ENCODE measurements at places on chromosomes 7 and 10.
A peak's percentile ranks its signal among the peaks of the same experiment; 100 is the strongest.

DNA sequence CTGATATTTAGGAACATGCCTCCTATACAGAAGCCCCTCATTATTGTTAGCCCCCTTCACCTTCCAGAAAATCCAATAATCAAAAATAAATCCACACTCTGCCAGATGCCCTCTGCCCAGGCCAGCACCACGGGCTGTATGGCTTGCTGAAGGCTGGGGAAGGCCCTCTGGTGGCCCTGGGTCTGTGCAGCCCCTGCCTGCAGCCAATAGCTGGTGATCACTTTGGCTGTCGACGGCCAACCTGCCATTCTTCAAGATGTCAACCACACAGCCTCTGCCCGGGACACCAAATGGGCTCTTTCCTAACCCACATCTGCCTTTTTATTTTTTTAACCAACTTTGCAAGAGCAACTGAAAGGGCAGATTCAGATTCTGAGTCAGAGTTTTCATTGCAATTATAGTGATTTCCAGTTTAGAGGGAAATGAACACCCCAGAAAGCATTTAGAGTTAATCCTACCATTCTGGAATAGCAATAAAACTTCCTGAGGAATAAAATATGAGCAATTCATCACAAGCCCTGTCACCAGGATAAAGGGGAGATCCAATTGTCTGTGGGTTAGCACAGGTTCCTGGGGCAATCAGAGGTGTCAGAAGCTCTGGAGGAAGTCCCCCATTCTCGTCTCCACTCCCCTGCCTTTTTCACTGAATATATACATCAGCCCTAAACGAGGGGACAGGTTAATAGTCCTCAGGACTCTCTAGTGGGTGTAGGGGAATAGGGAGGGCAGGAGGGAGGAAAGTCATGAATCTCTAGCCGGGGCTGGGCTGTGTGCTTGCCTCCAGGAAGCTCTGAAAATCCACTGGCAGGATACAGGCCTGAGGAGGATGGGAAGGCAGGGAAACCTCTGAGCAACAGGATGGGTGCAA lies 211.3 kb downstream of the GRID1 start:
- DNase-seq, result no peak

GRCh38 chr7:146345251-146345650 lies 228.7 kb downstream of the CNTNAP2 start:
- DNase-seq, result no peak

DNA sequence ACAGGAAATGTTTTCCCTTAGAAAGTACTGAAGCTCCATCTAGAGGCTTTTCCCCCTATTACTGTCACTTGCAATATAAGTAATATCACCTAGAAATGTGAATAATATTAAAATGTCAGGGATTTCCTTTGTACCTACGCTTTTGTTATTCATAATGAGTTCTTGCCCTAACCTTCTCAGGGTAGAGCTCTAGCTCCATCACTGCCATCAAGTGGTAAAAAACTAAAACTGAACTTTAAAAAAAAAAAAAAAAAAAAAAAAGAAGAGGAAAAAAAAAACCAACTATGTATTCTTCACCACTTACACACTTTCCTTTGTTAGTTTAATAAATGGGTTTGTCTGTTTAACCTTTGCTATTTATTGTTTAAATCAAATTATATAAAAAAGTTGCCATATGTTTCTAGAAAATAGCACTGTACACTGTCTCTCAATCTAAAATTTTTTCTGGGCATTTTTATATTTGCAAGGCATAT lies 49.9 kb downstream of the DNAJC1 start:
- no peak for DNase-seq

- DNase-seq, result no peak
Measured at GRCh38 chr7:130950741-130951140, 216.7 kb upstream of the KLF14 start.

DNA sequence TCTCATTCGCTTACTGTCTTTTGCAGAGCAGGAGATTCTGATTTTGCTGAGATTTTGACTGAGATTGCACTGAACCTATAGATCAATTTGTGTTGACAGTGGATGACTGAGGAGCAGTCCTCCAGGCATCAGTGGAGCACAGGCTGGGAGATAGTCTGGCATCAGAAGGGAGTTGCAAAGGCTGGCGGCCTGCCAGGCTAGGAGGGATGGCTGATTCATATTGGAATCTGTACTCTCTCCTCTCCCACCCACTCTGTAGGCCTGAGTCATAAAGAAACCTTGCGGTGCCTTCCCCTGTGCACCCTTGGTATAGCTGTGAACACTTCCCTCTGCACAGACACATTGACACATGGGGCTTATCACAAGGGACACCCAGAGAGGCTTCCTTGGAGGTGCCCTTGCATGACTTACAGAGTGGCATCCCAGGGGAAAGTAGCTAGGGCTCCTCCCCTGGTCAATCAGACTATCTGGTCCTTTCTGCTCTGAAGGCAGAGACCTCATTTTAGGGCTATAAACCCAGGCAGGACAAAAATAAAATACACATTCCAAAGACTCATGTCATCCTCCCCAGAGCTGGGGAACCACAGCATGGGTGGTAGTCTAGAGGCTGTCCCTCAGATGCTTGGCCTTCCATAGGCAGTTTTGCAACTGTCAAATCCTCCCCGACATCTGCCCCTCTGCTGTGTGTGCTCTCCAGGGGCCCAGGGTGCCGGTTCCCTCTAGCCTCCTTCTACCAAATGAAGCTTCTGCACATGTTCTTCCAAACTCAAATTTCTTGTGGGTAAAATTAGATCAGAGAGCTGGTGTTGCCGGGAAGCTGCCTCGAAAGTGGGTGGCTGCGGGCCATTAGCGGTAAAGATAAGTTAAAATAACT lies 37.4 kb upstream of the EEPD1 start:
- peak; percentile 60 for DNase-seq

DNA sequence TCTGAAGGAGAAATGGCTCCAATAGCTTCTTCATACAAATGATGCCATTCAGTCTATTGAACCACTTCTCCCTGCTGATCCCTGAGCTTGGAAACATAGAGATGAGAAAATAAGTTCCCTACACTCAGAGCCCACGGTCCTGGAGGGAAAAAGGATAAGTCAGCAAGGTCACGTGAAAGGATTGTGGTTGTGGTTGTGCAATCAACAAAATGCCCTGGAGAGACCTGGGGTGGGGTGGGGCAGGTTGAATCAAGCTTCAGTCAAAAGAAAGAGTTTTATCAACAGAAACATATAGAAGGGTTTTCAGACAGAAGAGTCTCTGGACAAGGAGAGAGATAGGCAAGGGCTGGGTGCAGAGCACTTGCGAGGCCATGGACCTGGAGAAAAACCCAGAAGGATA lies 30.1 kb downstream of the C10orf90 start:
- DNase-seq, result no peak

GRCh38 chr7:149161241-149161848 lies 14.1 kb downstream of the ZNF398 start:
- no peak for DNase-seq

- no peak for DNase-seq
Measured at GRCh38 chr10:23035569-23035968, 59.8 kb upstream of the MSRB2 start.

GRCh38 chr10:93333278-93333978 lies 148.7 kb downstream of the MYOF start:
- no peak for DNase-seq

DNA sequence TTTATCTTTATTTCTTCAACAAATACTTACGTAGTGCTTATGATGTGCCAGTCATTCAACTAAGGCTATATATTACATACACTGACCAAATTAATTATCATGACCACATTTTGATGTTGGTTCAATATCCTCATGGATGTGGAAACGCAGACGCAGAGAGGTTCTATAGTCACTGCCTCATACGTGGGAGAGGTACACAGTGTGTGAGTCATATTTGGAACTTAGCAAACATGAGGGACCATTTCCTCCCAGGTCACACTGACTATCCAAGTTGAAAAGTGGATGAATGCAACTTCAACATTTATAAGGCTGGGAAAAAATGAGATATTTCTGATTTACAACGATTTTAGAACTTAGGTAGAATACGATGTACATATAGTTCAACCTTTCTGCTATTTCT lies 113.6 kb downstream of the PRLHR start:
- DNase-seq, result no peak

DNA sequence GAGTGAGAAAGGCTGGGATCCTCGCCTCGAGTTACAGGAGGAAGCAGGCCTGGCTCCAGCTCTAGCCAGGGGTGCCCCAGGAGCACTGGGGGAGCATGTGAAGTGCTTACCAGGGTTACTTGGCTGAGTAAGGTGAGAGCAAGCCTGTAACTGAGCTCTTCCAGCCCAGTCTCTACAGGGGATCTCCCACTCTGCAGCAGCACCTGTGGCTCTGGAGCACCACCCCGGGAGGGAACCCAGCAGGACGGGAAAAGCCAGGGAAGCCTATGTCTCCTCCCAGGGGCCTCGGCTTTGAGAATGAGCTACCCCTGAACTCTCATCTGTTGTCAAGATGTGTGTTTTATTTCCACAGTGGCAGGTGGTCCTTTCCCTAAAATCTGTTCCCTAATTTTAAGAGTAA lies 10.6 kb downstream of the LRRC20 start:
- DNase-seq, result no peak

GRCh38 chr10:33139181-33139646 lies 181.2 kb upstream of the ITGB1 start:
- DNase-seq, result peak; percentile 89

- DNase-seq, result no peak
Measured at GRCh38 chr7:73870041-73870492, 9.1 kb downstream of the TMEM270 start.

DNA sequence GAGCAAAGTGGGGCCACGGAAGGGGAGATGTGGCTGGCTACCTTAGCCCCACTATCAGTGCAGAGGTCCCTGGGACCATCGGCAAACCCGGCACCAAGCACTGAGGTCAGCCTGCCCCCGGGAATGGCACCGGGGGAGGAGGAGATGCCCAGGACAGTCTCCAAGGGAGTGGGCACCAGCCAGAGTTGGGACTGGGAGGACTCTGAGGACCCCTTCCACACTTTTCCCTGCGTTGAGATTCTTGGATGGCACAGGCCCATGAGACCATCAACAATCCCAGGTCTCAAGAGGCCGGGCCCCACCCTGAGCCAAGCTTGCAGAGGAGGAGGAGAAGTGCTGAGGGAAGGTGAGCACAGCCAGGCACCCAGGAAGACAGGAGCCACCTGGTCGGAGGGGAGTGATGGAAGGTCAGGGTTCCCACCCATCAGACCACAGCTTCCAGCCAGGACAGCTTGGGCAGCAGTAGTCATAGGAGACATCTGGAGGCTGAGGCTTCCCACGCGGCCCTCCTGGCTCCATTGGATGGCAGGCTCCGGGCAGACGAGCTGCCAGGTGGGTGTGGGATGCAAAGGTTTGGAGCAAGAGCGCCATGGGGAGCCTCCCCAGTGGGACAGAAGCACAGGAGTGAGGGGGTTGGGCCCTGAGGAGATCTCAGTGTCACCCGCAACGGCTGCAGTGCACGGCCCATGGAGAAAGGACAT lies 2.6 kb upstream of the OPN4 start:
- DNase-seq, result no peak

GRCh38 chr10:103465411-103466179 lies 6.9 kb upstream of the CALHM1 start:
- DNase-seq, result no peak

DNA sequence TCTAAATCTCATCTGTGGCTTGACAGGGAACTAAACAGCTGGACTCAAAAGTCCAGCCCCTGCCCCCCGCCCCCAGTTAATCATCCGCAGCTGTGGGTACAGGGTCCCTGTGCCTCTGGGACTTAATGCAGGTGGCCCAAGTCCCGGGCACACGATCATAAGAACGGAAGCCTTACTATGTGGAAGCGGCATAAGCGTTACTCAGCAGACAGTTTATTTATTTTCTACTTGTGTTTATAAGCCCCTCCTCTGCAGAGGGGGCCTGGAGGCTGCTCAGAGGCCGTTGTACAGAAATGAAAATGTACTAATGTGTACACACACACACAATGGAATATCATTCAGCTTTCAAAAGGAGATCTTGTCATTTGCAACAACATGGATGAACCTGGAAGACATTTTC lies 158.0 kb upstream of the TNS3 start:
- no peak for DNase-seq

- DNase-seq, result no peak
Measured at GRCh38 chr10:97427571-97428179, 1.7 kb downstream of the PGAM1 start.

DNA sequence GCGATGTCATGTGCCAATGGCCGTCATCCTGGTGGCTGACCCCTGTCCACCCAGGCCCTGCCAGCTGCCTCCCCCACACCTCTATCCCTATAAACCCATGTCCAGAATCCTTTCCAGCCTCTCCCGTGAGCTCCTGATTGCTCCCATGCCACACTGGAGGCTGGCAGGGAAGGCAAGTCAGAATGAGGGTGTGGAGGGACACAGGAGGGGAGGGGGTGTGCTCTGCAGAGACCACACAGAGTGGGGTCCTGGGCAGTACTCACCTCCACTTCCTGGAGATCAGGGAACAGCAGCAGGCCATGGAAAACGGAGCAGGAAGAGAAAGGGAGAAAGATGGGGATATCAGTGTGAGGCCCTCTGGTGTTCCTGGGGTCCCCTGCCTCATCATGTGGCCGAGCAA lies 15.7 kb downstream of the SPOCK2 start:
- DNase-seq, result no peak

GRCh38 chr10:60911216-60911615 lies 32.8 kb downstream of the RHOBTB1 start:
- DNase-seq, result no peak

DNA sequence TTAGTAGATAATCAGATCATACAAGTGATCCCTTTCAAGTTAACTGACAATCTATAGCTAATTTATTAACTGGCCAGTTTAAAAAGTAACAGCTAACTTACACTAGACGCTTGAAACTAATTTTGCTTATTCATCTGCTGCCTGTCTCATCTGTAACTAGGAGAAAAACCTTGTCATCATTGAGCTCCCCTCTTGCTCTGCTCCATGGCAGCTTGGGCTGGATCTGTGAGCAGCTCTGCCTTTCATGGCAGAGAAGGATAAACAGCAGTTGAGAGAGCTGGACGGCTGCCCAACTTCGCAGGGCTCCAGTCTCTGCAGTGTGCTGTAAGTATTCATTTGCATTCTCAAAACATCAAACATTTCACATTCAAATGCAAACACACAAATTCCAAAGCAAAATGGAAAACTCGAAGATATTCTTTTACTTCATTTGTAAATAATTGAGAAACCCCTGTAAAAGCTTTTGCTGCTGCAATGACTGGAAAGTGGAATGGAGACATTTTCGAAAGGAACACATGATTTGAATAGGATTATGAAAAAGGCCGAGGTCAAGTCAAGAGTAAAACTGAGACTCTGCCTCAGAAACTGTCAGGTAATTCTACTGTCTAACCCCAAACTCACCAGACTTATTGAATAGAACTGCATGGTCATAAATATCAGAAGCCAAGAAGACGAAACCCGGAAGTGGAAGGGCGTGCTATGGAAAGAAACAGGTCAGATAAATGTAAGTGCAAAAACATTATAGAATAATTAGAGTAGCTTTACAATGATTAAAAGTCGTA lies 17.6 kb downstream of the SLC35B4 start:
- DNase-seq, result no peak

GRCh38 chr10:86899670-86900276 lies 57.6 kb downstream of the MMRN2 start:
- peak; percentile 26 for DNase-seq

- no peak for DNase-seq
Measured at GRCh38 chr10:110790913-110791506, 80.7 kb upstream of the PDCD4 start.

GRCh38 chr7:74561898-74562613 lies 95.5 kb upstream of the GTF2I start:
- DNase-seq, result no peak

GRCh38 chr7:342681-343216 lies 52.8 kb downstream of the FOXL3 start:
- no peak for DNase-seq

All from CD4-positive, alpha-beta T cell treated with Interleukin-15 for 1 hour (primary cell).